ENCODE measurements at places on chromosomes 7 and 10.

DNA sequence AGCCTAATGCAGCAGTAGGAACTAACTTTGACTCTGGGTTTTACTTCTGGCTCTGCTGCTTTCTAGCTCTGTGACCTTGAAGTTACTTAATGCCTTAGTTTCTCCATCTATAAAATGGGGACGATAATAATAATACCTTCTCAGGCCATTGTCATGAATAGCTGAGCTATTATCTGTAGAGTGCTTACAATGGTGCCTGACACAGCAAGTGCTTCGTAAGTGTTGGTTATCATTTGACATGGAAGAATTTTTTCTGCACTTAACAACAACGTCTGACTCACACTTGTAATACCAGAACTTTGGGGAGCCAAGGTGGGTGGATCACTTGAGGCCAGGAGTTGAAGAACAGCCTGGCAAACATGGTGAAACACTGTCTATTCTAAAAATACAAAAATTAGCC is 140.5 kb downstream of the ARL4A start:
- DNase-seq: no peak

DNA sequence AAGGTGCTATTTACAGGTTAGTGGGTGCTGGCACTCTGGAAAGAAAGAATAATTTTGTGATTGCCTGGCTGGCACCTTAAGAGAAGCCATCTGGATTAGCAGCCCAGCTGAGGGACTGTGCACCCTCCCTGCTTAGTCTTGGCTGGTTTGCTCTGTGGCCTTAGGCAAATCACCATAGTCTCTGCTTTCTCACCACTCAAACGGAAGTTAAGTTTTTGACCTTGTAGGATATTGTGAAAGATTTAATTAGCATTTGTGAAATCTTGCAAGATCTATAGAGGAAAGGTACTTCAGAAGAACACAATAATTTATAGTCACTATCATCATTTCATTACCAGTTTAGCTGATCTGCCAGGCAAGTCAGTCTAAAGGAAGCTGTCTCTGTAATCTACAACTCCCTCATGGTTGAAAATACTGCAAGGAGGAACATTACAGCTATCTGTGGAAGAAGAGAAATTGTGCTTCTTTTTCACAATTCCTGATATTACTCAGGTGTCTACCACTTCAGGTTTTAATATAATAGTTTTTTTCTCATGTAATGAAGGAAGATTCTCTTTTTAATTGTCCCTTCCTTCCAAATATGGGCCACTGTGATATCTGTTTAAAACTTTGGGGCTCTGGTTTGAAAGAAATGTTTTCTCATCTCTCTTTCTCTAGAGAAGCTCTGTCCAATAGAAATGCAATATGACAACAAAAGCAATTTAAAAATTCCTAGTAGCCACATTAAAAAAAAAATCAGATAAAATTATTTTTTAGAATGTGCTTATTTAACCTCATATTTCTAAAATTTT is 219.6 kb downstream of the PTEN start:
- peak; percentile 42 for DNase-seq

DNA sequence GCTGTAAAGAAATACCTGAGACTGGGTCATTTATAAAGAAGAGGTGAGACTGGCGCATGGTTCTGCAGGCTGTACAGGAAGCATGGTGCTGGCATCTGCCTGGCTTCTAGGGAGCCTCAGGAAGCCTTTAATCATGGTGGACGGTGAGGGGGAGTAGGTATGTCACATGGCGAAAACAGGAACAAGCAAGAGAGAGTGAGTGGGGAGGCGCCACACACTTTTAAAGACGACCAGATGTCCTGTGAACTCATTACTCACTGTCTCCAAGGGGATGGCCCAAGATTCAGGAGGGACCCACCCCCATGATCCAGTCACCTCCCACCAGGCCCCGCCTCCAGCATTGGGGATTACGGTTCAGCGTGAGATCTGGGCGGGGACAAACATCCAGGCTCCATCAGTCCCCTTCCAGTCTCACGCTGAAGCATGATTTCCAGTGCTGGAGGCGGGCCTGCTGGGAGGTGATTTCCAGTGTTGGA is 3.2 kb downstream of the ZNF316 start:
- no peak for DNase-seq

DNA sequence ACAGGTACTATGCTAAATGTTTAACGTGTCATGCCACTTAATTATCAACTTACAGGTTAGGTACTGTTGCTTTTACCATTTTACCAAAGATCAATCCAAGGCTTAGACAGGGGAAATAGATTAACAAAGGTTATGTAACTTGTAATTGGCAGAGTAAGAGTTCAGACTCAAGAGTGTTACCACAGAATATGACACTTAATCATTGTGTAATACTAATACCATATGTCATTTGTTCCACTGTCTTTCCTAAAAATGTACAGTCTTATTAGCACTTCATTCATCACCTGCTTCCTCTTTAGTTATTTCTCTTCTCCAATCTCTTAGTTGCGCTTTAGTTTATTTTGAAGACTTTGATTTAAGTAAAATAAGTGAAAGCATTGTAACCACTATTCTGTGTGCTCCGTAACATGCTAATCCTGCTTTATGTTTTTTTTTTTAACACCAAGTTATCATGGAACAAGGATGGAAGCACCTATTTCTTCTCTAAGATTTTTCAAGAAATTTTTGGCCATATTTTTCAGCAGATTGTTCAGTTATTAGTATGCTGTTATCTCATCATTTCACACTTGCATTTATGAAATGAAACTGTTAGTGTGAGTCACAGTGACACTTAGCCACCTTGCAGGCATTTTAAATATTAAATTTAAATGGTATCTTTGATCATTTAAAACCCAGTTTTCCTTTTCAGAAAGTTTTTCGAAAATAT is 197.3 kb downstream of the PHF14 start:
- no peak for DNase-seq

DNA sequence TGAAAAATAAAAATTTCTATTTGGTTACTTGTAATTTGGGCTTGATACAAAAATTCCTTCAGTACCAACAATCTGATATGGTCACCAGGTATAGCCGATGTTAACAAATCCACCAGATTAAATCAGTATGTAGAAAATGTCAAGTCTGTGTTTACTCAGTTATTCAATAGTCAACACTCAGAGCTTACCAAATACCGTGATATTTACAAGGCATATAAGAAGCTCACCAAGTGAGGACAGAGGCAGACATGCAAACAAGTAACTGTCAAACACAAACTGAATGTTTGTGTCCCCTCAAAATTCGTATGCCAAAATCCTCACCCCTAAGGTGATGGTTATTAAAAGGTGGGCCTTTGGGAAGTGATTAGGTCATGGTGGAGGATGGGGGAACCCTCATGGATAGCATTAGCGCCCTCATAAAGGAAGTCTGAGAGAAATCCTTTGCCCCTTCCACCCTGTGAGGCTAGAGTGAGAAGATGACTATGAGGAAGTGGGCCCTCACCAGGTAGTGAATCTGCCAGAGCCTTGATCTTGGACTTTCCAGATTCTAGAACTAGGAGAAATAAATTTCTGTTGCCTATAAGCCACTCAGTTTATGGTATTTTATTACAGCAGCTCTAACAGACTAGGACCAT is 63.1 kb downstream of the TES start:
- no peak for DNase-seq
